Astrocyte of the spinal cord (primary cell): ENCODE measurements at places on chromosomes 16 and 17.

DNA sequence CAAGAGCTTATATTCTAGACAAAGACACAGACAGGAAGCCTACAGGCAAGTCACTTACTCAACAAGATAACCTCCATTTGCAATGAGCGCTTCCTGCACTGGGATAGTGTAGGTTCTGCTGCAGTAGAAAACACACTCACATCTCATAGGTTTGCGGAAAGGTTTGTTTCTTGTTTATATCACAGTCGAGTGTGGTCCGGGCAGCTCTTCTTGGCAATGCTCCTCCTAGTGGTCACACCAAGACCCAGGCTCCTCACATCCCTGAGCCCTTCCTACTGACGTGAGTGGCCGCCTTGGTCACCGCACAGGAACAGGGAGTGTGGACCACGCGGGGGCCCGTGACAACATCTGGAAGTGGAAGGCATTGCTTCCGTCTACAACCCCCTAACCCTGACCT lies 48.0 kb upstream of the RBFOX3 start:
- DNase-seq: no peak

- no peak for DNase-seq
Observed at GRCh38 chr16:8564934-8565345, 25.4 kb downstream of the TMEM114 start.

DNA sequence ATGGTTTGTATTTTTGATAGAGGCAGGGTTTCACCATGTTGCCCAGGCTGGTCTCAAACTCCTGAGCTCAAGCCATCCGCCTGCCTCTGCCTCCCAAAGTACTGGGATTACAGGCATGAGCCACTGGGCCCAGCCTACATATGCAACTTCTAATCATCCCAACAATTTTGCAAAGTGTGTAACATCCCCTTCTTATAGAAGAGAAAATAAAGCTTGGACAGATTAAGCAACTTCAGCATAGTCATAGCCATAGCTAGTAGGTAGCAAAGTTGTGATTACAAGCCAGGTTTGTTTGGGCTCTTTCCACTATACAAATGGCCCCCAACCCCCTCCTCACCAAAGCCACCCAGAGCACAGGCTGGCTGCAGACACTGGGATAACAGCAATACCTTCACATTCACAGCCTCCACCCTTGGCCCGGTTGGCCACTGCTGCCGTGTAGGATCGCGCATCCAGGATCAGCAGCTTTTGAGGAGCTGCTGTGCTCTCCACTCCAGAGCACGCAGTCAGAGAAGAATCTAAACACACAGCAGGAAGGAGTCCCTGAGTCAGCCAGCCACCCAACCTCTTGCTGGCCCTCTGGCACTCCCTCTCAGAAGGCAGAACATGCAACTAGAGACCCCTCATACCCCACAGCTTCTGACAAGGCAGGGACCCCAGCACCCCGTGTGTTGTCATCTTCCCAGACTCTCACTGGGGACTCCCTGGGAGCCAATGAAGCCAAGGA lies 7.9 kb downstream of the MTMR4 start:
- peak; percentile 46 for DNase-seq

DNA sequence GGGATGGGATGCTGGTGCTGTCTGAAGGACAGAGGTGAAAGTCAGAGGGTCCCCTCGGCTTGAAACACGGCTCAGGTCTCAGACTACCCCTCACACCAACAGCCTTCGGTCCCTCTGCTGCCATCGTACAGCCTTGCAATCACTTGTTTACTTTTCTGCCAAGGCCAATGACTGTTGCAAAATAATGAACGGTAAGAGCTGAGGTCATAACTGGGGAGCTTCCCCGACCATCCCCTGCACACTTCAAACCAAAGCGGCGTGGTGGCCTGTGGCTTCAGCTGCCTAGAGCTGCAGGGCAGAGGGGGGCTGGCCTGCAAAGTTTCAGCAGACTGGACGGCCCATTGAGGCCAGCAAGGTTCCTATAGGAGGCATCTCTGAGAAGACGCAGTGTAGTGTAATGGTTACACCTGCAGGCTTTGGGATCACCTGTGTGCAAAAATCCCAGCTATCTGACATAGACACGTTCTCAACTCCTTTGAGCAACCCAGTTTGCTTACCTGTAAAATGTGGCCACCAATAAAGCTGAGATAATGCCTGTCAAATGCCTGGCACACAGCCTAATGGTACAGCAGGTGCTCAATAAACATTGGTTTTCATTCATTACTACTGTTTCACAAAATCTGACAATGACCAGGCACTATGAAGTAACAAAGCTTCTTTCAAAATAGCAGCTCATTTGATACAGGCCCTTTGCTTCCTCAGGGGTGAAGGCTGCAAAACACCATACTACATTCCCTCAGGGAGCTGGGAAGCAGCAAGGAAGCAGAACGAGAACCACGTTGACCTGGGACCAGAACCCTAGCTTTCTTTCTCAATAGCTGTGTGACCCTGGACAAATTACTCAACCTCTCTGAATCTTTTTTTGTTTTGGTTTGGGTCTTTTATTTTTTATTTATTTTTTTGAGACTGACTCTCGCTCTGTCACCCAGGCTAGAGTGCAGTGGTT lies 5.0 kb downstream of the PAM16 start:
- no peak for DNase-seq
